Upper lobe of left lung (tissue), 6 donors: ENCODE measurements at places on chromosomes 2 and 18. TPM values are rescaled to one million over a fixed set of nuclear protein-coding genes. Genes with fewer than 3 reads are reported as not detected.

The DIS3L2 gene
- 31.2 TPM for total RNA-seq

The EIF2AK3 gene
- 20.8 TPM for total RNA-seq

The XDH gene
- total RNA-seq: 0.30 TPM

The CHRNG gene
- total RNA-seq: not detected

The HOXD3 gene
- total RNA-seq: not detected

GRCh38 chr18:40326985-40327384 lies 1628.0 kb upstream of the PIK3C3 start:
- DNase-seq: no peak

DNA sequence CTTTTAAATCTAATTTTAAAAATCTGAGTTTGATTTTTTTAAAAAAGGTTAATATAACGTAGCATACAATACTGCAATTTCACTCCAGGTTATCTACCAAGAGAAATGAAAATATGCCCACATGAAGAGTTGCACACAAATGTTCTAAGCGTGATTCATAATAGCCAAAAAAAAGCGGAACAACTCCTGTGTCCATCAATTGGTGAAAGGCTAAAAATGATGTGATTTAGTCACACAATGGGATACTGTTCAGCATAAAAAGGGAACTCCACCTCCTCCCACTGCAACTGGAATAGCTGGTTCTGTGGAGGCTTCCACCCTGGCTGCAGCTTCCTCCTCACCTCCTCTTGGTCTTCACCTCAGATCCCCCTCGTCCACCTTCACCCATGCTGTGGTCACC lies 132.8 kb downstream of the PIK3C3 start:
- DNase-seq: no peak
